ENCODE measurements at places on chromosomes 12 and 14. TPM values are rescaled to one million over a fixed set of nuclear protein-coding genes. Genes with fewer than 3 reads are reported as not detected.

DNA sequence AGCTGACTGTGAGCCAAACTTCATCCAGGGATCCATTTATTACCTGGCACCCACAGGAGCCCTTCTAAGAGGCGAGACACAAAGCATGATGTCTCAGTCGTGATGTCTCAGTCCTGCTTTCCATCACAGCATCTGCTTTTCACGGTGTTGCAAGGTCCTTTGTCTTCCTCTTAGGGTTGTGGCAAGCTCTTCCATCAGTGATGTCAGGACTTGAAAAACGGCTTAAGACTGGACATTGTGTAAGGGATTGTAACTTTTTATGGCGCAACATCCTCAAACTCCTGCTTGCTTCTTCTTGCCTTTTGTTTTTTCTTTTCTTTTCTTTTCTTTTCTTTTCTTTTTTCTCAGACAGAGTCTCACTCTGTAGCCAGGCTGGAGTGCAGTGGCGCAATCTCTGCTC is 586.5 kb upstream of the TMEM132C start:
- DNase-seq = no peak

DNA sequence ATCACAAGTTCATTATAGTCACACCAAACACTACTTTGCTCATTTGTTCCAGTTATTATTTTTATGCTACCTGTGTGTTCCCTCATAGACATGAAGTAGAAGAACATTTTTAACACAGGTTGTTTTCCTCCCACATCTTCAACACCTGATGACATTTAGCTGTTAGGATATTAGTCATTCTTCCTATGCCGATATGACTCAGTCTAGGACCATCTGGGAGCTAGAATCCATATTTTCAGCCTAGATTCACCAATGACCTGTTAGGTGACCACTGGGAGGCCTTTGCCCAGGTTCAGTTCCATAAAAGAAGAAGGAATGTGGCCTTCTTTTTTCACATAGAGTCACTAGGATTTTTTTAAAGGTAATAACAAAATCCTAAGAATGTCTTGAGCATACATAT is 222.8 kb downstream of the C12orf42 start:
- no peak for DNase-seq

DNA sequence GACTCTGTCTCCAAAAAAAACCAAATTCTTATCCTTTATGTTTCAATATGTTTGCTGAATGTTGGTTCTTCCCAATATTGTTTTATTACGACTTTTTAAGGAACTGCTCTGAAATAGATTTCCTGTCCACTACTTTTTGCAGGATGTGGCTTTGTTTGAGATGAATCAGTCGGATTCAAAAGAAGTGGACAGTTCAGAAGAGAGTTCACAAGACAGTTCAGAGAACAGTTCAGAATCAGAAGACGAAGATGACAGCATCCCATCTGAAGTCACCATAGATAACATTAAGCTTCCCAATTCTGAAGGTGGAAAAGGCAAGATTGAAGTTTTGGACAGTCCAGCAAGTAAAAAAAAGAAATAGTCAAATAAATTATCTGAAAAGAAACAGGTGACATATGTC is 8.2 kb downstream of the NOPCHAP1 start:
- no peak for DNase-seq

GRCh38 chr14:69351911-69352310 is 46.2 kb downstream of the ERH start:
- no peak for DNase-seq

DNA sequence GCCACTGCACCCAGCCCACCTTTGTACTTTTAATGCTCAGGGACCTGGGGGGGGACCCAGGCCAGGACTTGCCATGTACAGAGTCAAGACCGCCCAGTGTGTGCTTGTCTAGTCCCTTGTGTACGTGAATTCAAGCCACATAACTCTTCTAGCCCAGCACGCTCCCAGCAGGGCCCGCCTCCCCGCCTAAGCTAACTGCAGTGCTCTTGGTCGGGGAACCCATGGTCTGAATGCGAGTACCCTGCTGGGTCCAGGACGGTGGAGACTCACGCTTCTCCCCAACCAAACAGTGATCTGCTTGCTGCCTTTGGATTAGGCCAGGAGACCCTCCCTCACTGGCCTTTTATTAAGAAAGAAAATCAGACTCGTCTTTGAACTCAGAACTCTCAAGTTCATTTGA is 23.3 kb downstream of the CD9 start:
- no peak for DNase-seq

DNA sequence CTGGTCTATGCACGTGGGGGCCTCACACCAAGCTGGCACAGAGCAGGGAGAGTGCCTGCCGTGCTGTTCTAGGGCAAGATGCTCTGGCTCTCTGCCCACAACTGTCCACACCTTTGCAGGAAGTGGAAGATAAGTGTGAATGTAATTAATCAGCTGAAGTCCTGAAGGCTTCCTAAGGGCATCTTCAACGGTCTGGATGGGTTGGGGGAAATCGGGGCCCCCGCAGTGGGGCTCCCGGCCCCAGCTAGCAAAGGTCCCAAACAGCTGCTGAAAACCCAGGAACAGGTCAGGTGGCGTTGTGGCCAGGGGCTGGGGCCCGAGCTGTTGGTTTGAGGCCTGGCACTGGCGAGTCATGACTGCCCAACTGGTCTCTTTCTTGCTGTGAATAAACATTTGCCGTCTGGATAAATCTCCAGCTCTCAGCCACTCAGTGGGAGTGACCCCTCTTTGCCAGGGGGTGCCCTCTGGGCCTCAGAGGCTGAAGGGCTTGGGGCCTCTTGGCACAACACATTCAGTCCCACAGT is 6.7 kb upstream of the SLC25A29 start:
- DNase-seq = no peak

GRCh38 chr12:130846369-130846768 is 7.3 kb upstream of the STX2 start:
- DNase-seq = no peak

- no peak for DNase-seq
Measured at GRCh38 chr12:91985002-91985787, 160.5 kb downstream of the BTG1 start.

GRCh38 chr14:54503486-54503885 is 6.2 kb upstream of the CGRRF1 start:
- DNase-seq = no peak

DNA sequence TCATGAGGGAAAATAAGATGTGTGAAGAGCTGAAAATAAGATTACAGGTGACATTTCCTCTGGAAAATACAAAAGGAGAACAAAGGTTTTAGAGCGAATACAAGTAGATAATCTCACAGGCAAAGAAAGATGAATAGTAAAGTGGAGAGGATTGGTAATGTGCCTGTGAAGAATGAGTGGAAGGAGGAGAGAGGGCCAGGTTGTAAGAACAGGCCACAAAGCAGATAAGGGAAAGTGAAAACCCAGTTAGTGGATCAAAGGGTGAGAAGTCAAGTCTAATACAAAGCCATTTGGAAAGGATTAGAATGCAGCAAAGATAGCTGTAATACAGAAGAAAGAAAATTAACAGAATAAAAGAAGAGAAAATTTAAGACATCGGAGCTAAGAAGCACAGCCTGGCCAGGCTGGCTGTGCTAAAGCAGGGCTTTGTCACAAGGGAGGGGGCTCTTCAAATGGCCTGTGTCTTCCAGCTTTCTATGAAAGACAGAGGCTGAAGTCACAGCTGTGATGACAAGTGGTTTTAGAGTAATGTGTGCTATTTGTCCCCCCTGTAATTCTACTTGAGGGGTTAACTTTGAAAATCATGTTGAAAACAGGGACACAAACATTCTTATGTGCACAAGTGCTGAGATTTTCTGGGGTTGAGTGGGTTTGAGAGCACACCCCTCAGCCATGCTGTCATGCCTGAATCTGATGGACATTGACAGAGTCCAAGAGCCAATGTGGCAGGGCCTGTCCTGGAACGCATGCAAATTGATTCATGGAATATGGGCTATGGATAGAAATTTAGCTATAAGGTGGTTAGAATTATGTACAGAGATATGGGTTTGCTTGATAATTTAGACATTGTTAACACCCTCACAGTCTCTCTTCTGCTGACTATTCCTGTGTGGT is 344.5 kb upstream of the NAV3 start:
- no peak for DNase-seq

Gene OR4K13
- not detected for total RNA-seq

Gene LRP1-AS
- total RNA-seq = not detected

Gene TWF1
- total RNA-seq = 46.2 TPM

Gene ANAPC7
- total RNA-seq = 61.5 TPM

Measured in activated T-cell treated with anti-CD3 and anti-CD28 coated beads, Interleukin-2, amount 50 U/mL, for 4 hours (primary cell).